ENCODE measurements at places on chromosomes 13 and 19.

DNA sequence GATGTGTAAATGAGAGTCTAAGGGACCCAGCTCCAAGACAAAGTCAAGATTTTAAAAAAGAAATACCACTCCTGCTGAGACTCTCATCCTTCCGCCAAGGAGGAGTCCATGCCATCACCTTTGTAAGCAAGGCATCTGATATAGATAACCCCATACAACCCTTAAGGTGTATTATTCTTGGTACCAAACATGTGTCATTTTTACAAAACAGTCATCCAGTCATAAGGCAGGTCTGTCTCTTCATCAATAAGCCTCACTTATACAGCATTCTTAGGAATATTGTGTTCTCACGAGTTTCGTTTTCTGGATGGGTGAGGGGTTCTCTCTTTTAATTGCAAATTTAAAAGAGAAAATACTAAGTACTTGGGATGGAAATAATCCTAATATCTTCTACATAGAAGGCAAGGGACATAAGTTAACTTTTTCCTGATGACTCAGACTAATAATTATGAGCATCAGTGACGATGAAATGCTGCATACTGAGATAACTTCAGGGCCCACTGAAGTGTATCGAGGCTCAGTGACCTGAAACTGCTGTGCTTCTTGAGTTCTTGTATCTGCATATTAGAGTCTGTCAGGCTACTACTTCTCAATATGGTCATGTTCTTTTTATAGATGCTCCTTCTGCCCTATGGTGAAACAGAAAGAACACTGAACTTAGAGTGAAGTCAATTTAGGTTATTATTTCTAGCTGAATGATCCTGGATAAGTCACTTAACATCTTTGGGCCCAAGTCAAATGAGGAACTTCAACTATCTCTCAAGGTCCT lies 166.6 kb downstream of the KLF12 start:
- DNase-seq = no peak

DNA sequence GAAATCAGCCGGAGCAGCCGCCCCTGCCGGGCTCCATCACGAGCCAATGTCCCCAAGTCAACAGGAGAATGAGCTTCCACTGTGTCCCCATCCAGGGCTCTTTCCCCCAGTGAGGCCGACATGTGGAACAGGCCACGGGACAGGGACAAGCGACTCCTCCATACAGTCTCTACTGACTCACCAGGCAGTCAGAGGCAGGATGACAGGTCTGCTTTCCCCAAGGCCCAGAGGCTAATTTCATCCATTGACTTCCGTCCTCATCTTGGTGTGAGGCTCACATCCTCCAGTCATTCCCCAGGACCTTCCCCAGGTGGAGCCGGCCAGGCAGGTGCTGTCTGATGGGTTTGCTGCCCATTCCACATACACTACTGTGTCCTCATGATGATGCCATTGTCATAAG lies 3.5 kb downstream of the CEACAM6 start:
- DNase-seq = no peak

DNA sequence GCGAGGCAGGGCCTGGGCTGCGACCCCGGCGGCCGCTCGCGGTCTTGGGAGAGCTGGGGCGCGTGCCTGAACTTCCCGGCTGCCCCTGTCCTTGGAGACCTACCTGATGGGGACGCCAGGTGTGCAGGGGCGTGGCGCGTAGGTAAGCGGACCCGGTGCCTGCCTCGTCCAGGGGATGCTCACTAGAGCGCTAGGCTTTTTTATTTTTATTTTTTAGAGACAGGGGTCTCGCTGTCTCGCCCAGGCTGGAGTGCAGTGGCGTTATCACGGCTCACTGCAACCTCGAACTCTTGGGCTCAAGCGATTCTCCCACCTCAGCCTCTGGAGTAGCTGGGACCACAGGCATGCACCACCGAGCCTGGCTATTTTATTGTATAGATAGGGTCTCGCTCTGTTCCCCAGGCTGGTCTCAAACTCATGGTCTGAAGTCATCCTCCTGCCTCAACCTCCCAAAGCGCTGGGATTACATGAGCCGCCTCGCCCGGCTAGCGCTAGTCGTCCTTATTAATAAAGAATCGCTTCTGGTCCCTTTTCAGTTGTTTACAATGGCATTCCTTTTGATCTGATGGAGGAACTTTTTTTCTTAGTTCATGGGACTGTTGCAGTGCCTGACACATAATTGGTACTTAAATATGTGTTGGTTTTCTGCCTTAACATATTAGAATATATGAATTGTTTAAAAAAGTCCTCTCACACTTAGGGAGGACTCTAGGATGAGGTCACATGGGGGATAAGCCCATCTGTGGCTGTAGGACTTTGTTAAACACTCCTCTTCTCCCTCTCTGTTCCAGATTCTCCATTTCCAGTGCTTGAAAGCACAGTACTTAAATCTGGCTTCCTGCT lies 812 bp downstream of the DPY19L3 start:
- DNase-seq = no peak

GRCh38 chr13:39269411-39269810 lies 231.2 kb downstream of the NHLRC3 start:
- DNase-seq = no peak

- DNase-seq = no peak
Measured at GRCh38 chr13:87138866-87139265, 532.3 kb upstream of the SLITRK5 start.

DNA sequence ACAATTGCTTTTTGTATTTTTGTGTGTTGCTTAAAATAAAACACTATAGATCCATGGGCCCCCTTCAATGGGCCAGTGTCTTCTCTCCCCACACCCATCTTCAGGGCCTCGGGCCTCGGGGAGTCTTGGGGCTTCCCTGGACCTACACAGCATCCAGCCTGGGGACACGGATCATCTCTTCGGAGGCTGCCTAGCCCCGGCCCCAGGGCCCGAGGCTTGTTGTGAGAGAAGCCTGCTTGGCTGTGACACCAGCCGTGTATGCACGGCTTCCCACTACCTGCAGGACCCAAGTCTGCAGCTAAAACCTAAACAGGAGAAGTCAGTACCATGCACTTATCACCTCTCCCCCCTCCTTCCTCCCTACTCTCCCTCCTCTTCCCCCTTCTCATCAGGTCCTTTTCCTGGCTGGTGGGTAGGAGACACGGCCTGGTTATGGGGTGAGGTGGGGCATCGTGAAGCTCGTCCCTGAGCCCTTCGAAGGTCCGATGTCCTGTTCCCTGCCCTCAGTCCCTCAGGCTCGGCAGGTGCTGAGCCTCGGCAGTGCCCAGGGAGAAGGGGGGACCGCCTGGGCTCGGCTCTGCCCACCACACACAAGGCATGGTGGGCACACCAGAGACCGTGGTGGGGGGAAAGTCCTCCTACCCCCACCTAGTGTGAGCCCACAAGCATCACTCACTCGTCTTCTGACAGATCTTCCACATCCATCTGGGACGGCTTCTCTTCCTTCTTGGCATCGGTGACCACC lies 9.5 kb downstream of the C13orf46 start:
- no peak for DNase-seq

DNA sequence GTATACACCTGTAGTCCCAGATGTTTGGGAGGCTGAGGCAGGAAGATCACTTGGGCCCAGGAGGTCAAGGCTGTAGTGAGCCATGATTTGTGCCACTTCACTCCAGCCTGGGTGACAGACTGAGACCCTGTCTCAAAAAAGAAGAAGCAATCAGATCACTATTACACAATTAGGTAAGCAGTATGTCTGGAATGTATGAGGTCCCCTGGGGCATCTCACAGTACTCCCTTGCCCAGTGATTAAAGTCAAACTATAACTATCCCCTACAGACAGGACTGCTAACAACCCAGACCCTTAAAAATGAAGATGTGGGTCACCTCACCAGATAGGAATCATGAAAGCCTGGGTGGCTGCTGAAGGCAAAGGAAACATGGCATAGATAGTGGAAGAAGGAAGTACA lies 9.4 kb upstream of the PAN3 start:
- DNase-seq = no peak

- no peak for DNase-seq
Measured at GRCh38 chr19:12126707-12127106, 13.4 kb downstream of the ZNF20 start.

DNA sequence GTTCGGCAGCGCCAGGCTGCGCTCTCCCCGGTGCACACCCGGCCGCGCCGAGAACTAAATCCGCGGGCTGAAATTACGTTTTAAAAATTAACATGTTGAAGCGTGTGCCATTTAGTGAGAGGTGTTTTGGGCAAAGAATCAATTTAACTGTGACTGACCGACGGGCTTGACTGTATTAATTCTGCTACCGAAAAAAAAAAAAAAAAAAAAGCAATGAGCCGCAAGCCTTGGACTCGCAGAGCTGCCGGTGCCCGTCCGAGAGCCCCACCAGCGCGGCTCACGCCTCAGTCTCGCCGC lies 9.6 kb upstream of the SOX1 start:
- DNase-seq = no peak

- DNase-seq = no peak
Measured at GRCh38 chr19:48962029-48962848, 2.9 kb upstream of the FTL start.

DNA sequence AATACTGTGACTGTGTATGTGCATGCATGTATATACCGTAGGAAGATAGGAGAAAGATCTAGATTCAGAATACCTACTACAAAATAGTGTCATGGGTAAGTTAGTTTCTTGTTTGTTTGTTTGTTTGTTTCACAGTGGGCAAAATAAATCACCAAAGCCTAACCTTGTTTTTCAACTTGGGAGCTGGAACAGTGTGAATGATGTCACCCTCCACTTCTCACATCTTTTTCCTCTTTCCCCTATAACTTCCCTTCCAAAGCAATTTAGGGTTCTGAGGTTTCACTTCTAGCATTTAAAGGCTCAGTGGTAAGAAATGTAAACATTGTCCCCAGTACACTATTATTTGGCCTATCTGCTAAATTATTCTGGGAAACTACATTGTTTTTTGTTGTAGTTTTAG lies 5.4 kb downstream of the KCTD4 start:
- DNase-seq = no peak

GRCh38 chr13:114142640-114143490 lies 10.4 kb upstream of the RASA3 start:
- DNase-seq = no peak

DNA sequence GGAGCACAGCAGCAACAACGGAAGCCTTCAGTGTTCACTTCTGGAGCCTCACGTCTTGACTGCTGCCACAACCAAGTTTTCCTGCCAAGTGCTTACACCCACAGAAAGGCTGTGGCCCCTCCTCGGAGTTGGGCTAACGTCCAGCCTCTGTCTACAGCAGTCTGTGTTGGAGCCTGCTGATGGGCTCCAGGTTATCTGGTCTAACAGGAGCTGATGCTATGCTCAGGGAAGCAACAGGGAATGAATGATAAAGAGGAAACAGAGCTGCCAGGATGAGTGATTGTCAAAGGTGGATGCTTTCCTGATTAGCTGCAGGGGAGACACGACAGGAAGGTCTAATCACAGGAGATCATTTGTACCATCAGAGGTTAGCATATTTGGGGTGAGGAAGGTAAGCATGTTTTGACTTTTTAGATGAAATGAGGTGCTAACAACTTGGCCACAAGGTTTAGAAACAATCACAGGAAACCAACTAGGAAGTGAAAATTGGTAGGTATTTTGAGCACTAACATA lies 53.8 kb upstream of the RCBTB2 start:
- DNase-seq = no peak

DNA sequence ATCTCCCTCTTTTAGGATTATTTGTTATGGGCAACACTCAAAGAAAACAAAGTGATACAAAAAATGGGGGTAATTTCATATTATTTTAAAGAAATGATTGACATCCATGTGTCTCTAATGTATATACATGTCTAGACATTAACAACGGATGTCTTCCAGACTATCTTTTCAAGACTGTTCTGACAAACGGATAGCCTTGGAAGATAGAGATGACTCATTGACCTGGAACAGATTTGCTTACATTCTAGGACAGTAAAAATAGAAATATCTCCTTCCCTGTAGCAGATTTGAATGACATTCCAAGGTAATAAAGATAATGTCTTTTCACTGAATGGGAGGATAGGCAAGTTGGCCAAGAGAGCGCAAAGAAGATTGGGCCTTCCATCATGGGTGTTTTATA lies 26.2 kb upstream of the SLITRK6 start:
- no peak for DNase-seq

DNA sequence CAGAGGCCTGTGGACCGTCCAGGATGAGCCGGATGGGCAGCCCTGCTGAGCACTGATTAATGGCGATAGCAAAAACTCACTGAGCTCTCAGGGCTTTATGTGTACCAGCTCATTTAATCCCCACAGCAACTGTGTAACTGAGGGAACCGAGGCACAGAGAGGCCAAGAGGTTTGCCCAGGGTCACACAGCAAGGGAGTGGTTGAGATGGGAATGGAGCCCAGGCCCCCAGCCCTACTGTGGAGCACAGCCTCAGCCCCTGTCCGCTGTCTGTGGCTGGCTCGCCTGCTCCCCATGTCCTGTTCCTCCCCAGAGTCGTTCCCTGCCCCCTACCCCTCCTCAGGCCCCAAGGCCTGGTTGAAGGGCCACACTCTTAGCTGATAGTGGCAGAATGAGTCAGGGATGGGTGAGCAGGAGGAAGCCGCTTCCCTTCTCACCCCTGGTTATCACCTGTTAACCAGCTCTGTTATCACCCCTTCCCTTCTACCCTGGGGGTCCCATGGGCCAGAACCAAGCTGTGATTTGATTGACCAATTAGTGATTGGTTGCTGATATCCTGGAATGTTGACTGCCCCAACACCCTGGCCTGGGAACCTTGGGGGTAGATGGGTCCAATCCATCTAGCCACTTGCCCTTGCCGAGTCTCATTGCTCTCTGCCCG lies 21.2 kb downstream of the CAPN12 start:
- no peak for DNase-seq

- DNase-seq = no peak
Measured at GRCh38 chr13:111202745-111203144, 87.6 kb downstream of the ARHGEF7 start.

DNA sequence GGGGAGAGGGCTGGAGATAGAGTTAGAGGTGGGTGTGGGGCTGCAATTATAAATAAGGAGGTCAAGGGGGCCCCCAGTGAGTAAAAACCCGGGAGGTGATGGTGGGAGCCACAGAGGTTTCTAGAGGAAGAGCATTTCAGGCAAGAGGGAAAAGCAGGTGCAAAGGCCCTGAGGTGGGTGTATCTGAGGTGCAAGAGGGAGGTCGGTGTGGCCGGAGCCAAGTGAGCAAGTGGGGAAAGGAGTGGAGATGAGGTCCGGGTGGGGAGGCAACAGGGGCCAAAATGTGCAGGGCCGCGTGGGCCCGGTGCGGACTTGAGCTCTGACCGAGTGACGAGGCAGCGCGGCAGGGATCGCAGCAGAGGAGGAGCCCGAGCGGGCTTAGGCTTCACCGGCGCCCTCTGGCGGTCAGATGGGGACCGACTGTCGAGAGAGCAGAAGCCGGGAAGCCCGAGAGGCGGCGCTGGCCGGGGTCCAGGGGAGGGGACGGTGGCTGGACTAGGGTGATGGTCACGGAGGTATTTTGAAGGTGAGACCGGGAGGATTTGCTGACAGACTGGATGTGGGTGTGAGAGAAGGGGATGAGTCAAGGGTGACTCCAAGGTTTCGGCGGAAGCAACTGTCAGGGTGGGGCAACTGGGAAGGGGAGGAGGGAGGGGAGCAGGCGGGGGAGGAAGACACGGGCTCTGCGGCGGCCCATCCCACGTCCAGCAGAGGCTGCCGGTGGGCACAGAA lies 17.7 kb upstream of the SPACA4 start:
- DNase-seq = peak; percentile 89
